ENCODE measurements at places on chromosomes 7 and 10.

DNA sequence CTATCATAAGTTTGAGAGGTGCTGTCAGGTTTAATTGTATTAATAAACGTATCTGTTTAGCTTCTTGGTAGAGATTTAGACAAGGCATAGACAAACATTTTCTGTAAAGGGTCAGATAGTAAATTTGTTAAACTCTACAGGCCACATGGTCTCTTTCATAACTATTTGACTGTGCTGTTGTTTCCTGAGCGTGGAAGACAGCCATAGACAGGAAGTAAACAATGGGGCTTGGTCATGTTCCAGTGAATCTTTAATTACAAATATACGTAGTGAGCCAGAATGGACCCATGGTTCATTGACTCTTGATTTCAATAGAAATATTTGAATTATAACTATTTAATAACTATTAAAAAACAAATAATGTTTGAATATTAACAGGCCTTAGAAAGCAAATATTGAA lies 451.1 kb downstream of the SH2D4B start:
- DNase-seq, result no peak

GRCh38 chr7:87267239-87267900 lies 47.8 kb upstream of the TMEM243 start:
- no peak for DNase-seq

DNA sequence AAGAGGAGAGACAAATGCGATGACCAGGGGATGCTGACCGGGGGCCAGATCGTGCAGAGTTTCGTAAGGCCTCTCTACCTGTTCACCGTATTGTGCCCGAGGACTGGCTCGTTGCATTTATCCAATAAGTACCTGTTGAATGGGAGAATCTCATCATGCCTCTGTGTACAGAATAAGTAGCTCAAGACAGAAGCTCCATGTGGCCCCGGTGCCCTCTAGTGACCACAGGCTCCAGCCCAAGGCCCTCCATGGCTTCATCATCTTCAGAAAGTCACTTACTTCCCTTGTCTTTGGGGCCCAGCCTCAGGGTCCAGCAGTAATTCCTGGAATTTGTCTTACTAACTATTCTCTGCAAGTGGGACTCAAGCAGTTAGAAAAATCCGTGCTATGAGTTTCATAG lies 151.0 kb downstream of the CHN2 start:
- DNase-seq, result peak; percentile 75

DNA sequence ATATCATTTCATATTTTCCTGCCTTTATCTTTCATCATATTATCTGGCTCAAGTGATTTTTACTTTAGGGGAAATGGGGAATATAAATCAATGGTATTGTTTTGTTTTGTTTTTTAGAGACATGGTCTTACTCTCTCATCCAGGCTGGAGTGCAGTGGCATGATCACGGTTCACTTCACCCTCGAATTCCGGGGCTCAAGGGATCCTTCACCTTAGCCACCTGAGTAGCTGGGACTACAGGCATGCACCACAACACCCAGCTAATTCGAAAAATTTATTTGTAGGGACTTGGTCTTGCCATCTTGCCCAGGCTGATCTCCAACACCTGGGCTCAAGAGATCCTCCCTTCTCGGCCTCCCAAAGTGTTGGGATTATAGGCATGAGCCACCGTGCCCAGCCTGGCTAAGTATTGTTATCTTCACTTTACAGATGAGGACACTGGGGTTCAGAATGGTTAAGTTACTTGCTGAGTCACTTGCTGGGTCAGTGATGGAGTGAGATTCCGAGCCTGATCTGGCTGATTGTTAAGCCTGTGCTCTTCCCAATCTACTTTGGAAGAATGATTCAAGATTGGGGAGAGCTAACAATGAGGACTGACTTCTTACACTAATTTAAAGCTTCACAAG lies 3.7 kb upstream of the SLC16A9 start:
- no peak for DNase-seq

GRCh38 chr10:69682955-69683474 lies 53.0 kb downstream of the FAM241B start:
- DNase-seq, result no peak

- DNase-seq, result no peak
Measured at GRCh38 chr7:115178835-115179234, 256.9 kb downstream of the MDFIC start.

DNA sequence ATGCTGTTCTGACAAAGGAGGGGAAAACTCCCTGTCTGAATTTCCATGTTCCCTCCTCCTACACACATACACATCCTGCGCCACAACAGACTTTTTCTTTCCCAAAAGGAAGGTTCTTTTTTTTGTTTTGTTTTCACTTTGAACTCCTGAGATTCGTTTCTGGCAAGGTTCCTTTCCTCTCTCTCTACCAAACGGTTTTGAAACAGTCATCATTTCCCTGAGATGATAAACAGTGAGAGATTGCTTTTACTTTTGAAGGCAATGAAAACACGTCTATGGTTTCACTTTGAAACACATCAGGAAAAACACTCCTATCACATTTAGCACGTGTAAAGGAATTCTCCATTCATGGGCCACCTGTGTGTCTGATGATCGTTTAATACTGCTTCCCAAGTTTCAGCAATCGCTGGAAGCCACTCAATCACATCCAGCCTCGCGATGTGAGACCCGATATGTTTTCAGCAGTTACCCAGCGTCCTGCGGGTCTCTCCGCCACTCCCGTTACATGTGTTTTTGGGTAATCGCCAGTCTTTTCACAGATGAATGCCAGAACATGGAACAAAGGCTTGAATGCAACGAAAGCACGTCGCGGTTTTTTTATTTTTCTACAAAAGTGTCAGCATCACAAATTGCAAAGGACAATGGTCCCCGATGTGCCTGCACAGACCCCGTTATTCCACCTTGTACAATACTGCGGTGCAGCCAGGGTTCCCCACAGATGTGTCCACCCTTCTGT lies 62.8 kb upstream of the CUX1 start:
- peak; percentile 37 for DNase-seq

- peak; percentile 9 for DNase-seq
Measured at GRCh38 chr7:130879191-130879590, 145.2 kb upstream of the KLF14 start.

- peak; percentile 7 for DNase-seq
Measured at GRCh38 chr10:100662067-100662466, 83.3 kb upstream of the PAX2 start.

DNA sequence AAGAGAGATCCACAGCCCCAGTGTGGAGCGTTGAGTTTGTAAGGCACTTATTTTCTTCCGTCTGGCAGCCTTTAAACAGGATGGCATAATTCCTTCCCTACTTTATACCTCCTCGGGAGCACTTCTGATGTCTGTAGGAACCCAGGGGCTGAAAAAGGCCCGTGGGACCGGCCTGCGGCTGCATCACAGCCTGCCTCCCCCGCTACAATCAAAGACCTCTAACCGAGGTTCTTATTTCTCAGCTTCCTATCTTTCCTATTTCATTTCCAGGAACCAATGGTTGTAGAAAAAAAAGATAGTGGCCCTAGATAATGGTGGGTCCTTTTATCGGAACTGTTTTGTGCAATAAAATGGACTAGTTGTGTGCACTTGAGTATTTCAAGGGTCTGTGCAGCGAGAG lies 4.1 kb upstream of the CTBP2 start:
- no peak for DNase-seq

GRCh38 chr7:18345641-18346234 lies 149.8 kb upstream of the HDAC9 start:
- DNase-seq, result peak; percentile 91

GRCh38 chr10:66098595-66099480 lies 827.0 kb upstream of the LRRTM3 start:
- DNase-seq, result no peak

DNA sequence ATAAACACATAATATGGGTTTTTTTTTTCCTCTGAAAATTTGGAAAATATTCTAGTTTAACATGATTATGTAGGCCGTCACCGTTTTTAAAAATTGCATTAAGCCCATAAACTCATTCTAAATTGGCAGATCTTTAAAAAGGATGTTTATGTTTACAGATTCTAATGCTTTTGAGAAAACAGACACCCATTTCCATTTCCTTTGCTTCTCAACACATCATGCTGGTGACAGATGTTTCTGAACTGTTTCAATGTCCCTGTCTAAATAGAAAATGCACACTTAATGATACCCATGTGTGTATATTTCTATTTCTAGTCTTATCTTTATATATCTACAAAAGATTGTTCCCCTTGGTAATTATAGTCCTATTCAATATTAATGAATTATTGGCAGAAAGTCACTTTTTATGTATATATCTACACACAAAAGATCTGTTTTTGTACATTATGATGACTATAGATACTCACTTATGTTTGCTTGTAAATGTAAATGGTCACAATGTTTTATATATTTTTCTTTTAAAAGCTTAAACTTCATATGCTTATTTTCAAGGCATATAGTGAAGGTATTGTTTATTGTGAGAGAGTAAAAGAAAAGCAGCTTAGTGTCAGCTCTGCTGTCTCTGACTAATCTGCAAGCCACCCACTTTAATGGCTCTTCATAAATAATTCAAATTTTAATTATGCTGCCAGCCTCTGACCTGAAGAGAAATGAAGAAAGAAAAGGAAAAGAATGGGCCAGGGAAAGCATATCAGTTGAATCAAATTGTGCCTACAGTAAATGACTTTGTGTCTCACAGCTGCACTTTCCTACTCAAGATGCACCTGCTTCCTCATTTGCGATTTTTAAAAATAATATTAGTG lies 179.4 kb downstream of the CACNA2D1 start:
- peak; percentile 94 for DNase-seq

DNA sequence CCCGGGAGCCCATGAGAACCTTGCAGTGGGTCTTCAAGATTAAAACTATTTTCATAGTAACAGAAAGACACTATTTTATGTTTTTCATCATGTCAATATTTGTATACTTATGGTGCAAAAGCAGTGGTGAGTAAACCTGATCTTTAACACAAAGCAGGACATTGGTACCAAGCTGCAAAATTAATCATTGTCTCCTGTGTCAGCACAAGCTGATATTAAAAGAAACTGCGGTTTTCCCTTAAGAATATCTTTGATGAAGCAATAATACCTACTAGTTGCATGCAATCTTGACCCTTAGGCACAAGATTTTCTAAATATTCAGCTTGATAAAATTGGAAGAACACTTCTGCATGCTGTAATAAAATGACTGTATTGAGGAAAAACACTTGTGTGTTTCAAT lies 121.7 kb downstream of the MDFIC start:
- no peak for DNase-seq

- no peak for DNase-seq
Measured at GRCh38 chr10:62396864-62397263, 22.7 kb downstream of the ZNF365 start.

- peak; percentile 66 for DNase-seq
Measured at GRCh38 chr7:134890246-134891240, 95.8 kb upstream of the AGBL3 start.

- DNase-seq, result peak; percentile 65
Measured at GRCh38 chr10:97072851-97073665, 112.7 kb downstream of the SLIT1 start.

DNA sequence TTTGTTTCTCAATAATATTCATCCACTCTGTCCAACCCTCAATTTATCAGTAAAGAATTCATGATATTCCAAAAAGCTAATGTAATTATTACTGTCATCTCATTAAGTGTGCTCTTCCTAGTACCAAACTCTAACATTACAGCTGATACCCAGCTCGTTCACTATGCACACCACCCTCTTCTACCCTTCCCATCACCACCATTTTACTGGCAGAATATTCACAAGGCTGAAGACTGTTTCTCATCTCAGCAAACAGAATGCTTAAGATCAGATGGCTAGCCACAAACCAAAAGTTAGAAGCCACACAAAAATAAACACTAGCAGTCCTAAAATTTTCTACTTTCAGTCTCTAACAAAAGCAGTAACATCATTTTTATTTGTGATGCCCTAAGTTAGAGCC lies 121.5 kb downstream of the SRPK2 start:
- peak; percentile 39 for DNase-seq

DNA sequence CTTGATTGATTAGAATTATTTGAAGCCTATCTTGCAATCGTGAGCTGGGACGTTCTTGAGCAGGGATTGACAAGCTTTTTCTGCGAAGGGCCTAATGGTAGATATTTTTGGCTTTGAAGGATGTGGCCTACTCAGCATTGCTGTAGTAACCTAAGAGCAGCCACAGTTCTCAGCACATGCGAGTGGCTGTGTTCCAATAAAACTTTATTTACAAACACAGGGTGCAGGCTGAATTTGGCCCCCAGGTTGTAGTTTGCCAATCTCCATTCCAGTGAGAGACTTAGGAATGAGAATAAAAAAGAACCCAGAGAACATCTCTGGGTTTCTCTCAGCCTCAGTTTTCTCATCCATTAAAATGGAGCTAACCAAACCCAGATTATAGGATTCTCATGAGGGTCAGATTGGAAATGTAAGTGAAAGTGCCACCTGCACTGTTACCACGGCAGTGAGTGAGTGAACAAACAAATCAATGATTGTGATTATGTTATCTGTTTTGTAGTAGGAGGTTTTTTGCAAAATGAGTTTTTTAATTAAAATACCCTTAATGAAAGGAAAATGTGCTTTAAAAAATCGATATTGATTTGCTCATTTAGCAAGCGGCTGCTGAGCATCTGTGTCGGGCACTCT lies 664.0 kb downstream of the SDK1 start:
- no peak for DNase-seq

GRCh38 chr10:65313406-65313805 lies 1612.4 kb upstream of the LRRTM3 start:
- DNase-seq, result no peak

DNA sequence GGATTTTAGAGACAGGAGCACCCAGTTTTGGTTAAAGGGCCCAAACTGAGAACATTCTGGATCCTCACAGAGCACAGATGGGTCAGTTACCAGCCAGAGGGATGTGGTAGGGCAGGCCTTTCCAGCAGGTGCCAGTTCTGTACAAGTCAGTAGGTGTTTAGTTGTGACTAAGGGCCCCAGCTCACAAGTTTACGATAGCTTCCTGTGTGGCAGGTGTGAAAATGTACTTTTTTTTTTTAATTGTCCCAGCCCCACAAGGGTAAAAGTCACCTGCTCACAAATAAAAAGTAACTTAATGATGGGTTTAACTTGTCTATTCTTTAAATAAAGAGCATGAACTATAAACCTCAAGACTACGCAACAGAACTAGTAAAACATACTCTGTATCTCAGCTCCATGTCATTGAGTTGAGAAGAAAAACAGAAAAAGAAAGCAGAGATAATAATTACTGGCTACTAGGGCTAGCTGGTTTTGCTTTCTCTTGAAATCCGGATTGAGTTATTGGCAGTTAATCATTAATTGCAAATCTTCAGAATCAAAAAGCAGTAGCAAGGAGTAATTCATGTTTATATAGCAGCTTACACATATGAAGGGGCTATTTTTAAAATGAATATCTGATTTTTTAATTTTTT lies 15.4 kb downstream of the NFE2L3 start:
- DNase-seq, result no peak

- DNase-seq, result no peak
Measured at GRCh38 chr10:69051710-69052487, 36.0 kb upstream of the SRGN start.

GRCh38 chr10:404991-405390 lies 269.7 kb downstream of the ZMYND11 start:
- DNase-seq, result no peak

- peak; percentile 17 for DNase-seq
Measured at GRCh38 chr7:103714376-103714927, 268.4 kb upstream of the SLC26A5 start.

- no peak for DNase-seq
Measured at GRCh38 chr7:31919678-31920369, 150.4 kb downstream of the PDE1C start.

GRCh38 chr10:32005050-32005449 lies 51.2 kb downstream of the KIF5B start:
- peak; percentile 37 for DNase-seq

GRCh38 chr10:87524296-87524695 lies 19.6 kb downstream of the MINPP1 start:
- DNase-seq, result no peak

- DNase-seq, result no peak
Measured at GRCh38 chr10:117653170-117653515, 110.6 kb downstream of the EMX2 start.

- DNase-seq, result no peak
Measured at GRCh38 chr7:137957887-137958286, 44.0 kb downstream of the CREB3L2 start.
